Activated T-cell treated with anti-CD3 and anti-CD28 coated beads for 1 hour (primary cell): ENCODE measurements at places on chromosomes 12 and 14.

DNA sequence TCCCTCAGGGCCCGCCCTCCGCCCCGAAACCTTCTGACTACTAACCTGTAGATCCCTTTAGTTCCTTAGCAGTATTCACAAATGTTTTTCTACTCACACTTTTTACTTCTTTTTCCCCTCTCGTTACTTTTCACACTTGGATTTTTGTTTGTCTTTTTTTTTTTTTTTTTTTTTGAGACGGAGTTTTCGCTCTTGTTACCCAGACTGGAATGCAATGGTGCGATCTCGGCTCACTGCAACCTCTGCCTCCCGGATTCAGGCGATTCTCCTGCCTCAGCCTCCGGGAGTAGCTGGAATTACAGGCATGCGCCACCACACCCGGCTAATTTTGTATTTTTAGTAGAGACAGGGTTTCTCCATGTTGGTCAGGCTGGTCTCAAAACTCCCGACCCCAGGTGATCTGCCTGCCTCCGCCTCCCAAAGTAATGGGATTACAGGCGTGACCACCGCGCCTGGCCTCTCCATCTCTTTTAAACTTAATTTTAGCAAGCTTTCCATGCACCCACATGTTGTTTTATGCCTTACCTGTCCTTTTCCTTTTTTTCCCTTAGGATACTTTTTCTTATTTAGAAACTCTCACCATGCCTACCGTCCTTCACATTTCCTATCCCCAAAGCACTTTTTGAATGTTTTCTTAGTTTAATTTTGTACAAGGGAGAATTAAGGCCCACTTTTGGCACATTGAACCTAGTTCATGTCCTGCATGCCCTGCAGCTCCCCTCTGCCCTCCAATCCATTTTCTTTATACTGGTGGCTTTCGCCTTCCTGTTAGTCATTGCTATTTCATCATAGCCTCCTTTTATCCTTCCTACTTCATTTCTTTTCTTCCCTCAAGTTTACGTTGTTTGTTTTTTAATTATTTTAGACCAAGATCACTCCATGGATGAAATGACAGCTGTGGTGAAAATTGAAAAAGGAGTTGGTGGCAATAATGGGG is 1.1 kb downstream of the SP1 start:
- DNase-seq, result no peak

GRCh38 chr14:22416193-22416592 is 172.8 kb downstream of the DAD1 start:
- DNase-seq, result no peak

- DNase-seq, result no peak
These were observed 117.4 kb downstream of the DAD1 start for GRCh38 chr14:22471545-22472121.

- DNase-seq, result no peak
These were observed 404.8 kb downstream of the ATP23 start for GRCh38 chr12:58346032-58346632.

DNA sequence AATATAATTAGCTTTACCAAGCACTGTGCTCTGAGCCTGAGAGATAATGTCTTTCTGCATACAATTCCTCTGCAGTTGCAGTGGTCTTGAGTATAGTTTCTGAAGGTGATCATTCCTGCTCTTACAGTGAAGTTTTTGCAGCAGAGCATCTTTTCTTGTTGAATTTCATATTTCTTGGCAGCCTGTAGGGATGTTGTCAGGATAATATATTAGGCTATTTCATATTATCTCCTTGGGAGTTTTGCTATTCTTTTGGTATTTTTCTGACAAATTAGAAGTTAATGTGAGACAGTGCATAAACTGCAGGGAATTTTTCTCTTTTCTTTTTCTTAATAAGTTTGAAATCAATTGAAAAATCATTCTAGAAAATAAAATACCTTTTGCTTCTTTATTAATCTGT is 1502.6 kb upstream of the FLRT2 start:
- no peak for DNase-seq

GRCh38 chr14:52277552-52277951 is 10.1 kb downstream of the PTGDR start:
- no peak for DNase-seq

DNA sequence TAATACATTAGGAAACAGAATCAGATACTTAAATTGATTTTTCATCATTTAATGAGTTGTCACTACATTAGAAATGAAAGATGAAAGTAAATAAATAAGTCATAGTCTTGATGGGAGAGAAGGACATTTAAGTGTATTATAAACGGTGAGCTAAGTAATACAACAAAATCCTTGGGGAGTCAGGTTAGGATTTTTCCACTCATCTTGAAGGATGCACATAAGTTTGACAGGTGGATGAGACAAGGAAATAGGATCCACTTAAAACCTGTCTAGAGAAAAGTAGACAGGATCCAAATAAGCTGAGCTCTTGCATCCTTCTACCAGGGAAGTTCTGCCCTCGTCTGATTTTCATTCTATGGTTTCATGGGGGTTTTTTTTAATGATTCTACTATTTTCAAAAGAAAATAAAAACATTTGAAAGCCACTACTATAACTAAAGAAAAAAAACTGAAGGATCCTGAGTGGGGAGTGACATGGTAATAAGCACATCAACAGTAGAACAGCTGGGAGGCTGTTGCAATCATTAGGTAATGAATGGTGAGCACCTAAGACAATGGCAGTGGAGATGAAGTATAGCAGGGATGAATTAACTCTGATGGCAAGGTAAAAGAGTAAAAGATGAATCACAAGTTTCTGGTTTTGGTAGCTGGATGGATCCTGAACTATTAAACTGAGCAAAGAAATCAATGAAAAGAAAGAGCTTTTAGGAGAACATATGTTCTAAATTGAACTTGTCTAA is 17.0 kb downstream of the CEP128 start:
- DNase-seq, result no peak

- DNase-seq, result no peak
These were observed 4.1 kb downstream of the TUBA1B start for GRCh38 chr12:49126852-49127763.

DNA sequence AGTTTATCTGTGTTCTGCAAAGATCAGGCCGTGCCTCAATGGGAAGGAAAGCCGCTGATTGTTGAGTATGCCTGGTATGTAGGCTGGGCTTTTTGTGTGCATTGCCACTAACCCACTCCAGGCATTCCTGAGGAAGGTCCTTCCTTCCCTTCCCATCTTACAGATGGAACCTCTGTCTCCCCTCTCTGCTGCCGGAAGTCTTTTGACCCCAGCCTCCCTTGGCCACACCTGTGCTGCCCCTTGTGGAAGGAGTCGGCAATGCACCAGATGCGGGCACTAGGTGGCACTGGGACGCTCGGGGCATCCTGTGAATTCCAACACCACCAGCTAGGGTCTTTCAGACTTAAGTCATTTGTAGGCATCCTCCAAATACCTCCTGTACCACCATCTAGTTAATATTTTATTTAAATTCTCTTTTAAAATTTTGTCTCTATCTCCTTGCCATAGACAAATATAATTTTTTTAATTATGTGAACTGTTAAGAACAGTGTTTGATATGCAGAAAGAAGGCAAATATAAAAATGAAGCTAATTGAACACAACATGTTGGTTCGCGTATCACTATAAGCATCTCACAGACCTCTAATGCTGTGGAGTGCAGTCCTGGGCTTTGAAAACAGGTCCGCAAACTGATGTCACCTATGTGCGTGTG is 99.6 kb downstream of the RIN3 start:
- DNase-seq, result peak; percentile 68

- peak; percentile 41 for DNase-seq
These were observed 125.6 kb upstream of the FGD4 start for GRCh38 chr12:32273712-32274111.
